ENCODE measurements at places on chromosomes 11 and 22. TPM values are rescaled to one million over a fixed set of nuclear protein-coding genes. Genes with fewer than 3 reads are reported as not detected.
A peak's percentile ranks its signal among the peaks of the same experiment; 100 is the strongest.

GRCh38 chr11:119034813-119035212 is 4.1 kb upstream of the SLC37A4 start:
- no peak for DNase-seq

DNA sequence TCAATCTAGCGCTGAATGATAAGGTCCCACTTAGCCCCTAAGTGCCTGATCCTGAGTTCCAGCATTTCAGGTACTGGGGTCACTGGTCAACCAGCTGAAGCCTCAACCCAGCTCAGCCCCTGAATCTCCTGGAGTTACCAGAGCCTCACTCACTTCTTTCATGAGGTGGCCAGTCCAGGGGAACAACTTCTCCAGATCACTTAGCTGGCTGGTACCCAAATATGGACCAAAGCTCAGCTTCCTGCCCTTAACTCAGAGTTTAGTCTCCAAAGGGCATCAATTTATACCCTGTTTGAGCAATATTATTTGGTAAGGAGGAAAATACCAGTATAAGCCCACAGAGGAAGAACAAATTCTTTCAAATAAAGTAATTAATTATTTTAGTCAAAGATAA is 105.6 kb downstream of the SLC1A2 start:
- no peak for DNase-seq

DNA sequence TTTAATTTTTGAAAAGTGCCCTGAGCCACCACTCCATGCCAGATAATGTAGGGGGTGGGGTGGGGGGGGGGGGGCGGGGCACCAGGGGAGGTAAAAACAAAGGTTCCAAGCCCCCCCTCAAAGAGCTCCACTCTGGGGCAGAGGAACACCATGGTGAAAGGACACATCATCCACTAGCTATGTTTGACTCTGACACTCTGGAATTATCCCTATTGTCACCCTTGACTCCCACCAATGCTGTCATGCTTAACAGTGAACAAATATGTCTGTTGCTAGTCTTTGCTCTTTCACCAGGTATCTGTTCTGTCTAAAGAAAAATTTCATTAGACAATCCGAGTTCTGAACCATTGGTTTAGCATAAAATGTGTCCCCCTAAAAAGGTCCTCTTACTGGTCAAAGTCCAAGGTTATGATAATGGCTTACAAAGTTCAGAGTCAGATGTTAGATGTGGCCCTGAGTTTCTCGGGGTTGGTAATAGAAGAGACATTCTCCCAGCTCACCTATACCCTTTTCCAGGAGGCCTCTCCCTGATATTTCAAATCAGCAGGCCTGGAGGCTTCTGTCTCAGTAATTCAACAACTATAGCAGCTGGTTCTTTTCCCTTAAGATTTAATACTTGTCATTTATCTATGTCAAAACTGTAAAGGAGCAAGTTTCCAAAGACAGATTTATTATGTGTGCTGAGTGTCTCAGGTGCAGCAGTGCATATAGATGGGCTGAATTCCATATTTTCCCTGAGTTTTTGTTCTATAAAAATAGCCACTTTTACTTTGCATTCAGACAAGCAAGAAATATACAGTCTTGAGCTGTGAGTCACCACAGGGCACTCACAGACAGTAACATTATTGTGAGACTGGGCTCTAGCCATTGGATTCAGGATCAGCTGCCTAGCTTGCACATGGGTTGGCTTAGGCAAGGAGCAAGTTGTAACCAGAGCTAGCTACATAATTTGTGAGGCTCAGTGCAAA is 174.1 kb downstream of the CSNK2A3 start:
- no peak for DNase-seq

DNA sequence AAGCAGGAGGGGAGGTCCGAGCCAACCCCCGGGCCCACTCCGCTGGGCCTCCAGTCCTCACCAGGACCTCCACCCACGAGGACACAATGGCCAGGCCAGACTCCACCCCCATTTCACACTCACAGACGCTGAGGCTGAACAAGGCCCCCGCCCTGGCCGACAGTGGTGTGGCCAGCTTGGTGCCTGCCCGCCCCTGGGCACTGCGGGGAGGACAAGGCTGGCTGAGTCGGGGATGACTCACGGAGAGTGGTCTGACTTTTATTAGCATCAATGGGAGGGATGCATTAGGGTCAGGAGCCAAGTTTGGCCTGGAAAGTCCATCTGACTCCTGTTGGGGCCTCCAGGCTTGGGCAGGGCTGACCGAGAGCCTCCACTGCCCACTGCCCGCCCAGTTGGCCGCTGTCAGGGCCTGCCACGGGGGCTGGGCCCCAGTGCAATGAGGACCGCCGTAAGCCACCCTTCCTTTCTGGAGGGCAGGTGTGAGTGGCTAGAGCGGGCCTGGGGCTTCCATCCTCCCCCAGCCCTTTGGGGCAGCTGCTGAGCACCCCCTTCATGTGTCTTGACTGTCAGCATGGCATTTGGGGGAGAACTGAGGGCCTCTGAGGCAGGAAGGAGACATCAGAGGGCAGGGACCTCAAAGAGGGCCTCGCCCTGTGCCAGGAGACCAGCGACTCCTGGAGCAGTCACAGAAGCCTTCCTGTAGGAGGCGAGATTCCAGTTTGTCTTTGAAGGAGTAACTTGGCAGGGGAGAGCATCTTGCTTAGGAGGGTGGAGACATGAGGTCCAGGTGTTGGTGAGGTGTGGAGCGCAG is 10.6 kb downstream of the TSPAN32 start:
- no peak for DNase-seq

GRCh38 chr11:93935826-93936225 is 85.3 kb upstream of the HEPHL1 start:
- DNase-seq = no peak

GRCh38 chr22:20965888-20966855 is 883 bp upstream of the AIFM3 start:
- no peak for DNase-seq

DNA sequence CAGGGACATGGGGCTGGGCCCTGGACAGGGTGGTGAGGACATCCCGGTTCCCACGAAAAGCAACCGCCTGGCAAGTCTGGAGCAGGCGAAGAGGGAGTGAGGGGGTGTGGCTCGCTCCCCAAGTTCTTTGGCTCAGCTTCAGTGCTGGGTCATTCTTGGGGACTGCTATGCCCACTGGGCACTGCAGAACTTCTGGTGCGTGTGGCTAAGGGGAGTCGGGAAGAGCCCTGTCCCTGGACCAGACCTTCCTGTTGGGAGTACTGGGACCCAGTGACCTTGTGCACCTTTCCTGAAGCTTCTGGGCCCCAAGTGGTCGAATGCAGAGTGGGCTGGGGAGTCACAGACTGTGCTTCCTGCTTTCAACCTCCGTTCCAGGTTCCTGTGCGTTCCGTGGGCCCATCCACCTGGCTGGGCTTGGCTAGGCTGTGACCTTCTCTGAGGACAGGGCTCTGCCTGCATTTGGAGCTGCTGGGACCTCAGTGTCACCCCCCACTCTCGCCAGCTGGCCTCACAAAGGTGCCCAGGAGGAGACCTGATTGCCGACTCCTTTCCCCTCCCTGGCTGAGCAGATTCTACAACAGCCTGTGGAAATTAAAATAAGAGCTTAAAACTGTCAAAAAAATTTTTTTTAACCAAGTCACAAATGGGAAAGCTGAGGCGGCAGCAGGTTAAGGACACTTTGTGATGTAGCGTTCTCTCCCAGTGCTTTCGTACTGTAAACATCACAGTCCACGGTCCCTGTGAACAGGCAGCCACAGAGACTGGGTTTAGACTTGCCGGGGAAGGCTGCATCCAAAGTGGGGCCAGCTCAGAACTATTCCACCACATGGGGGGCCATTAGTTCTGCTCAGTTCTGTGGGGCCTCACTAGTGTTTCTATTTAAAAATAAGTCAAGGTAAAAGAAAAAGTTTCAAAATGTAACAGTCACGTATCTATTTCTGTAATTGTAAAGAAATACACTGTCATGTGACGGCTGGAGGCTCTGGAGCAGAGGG is 63.8 kb upstream of the WNT7B start:
- DNase-seq = no peak

DNA sequence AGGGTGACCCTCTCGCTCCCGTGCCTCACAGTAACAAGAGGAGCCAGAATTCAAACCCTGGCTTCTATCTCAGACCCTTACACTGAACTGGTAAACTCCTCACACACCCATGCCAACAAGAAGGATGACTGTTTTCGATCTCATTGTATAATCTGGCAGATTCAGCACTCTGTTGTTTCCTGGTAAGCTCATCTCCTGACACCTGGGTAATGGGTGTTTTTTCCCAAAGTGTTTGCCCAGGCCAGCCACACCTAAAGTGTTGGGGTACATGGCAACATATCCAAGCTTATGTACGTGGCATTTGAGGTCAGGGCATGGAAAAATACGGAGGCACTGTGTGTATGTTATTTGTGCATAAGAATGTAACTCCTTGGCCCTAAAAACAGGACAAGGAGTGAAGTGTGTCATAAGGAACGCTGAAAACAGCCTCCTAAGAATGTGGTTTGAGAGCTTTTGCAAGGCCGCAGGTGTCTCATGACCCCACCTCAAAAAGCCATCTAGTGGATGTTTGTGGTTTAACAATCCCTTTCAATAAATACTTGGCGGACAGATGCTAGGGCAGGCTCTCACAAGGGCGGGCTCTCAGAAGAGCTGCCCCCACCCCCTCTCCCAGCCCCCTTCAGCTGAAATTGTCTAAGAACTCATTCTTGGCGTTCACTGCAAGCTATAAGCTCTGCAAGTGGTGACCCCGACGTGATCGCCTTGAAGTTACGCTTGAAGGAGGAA is at the start of gene MS4A15:
Gene MS4A15, plus strand, starts transcription at position 561 of the 726 bp plus-strand sequence. CDS start 6,867 bp downstream, outside the sequence.
- DNase-seq = no peak

GRCh38 chr22:49692499-49693225 is 135.0 kb downstream of the BRD1 start:
- no peak for DNase-seq

DNA sequence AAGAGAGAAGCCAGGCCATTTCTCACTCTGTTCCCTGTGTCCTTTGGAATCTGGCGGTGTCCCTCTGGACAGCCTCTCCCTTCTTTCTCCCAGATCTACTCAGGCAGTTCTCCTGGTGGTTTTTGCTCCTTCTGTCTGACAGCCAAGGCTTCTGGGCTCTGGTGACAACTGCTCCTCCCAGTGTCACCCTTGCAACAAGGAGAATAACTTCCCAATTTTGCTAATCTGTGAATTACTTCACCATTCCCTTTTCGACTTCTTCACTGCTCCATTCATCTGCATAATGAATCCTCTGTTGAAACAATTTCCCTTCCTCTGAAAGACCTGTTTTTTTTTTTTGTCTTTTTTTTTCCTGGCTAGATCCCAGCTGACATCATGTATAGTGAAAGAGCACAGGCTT is 56.3 kb upstream of the PDE3B start:
- DNase-seq = peak; percentile 89

- DNase-seq = no peak
Measured at GRCh38 chr22:37625737-37626136, 13.7 kb upstream of the SH3BP1 start.

DNA sequence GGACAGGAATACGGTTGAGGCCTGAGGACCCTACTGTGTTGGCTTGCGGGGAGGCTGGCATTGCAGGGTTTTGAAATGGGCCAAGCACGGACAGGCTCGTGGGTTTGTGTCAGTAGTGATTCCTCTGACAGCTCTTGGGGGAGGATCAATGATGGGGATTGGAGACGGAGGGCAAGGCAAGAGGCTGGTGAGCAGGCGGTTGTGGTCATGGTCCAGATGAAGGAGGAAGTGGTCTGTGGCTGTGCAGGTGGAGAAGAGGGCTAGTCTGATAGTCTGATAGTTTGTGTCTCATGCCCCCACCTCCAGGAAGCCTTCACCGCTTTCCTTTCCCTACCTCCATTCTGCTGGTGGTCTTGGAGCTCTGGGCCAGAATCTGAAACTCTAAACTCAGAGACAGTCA is 3.0 kb downstream of the MAFF start:
- no peak for DNase-seq

DNA sequence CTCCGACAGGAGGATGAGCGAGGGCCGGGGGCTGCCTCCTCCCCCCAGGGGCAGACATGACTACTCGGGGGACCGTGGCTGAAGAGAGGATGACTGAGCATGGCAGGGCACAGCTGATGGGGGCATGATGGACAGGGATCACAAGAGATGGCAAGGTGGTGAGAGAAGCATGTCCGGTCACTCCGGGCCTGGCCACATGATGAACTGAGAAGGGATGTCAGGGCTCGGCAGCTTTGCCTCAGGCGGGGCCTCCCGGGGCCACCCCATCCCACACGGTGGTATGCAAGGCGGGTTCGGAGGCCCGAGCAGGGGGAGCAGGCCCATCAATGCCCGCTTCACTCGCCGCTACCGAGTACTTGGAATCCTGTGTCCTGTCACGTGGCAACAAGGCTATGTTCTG is 36.6 kb upstream of the UBASH3B start:
- DNase-seq = no peak

DNA sequence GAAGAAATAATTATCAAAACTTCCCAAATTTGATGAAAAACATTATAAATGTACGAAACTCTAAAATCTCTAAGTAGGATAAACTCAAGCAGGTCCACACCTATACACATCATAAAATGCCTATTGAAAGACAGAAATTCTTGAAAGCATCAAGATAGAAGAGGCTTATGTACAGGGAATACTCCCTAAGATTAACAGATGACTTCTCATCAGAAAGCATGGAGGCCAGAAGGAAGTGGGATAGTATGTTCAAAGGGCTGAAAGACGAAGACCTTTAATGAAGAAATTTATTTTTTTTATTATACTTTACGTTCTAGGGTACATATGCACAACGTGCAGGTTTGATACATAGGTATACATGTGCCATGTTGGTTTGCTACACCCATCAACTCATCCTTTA is 45.3 kb upstream of the KCNA4 start:
- no peak for DNase-seq

DNA sequence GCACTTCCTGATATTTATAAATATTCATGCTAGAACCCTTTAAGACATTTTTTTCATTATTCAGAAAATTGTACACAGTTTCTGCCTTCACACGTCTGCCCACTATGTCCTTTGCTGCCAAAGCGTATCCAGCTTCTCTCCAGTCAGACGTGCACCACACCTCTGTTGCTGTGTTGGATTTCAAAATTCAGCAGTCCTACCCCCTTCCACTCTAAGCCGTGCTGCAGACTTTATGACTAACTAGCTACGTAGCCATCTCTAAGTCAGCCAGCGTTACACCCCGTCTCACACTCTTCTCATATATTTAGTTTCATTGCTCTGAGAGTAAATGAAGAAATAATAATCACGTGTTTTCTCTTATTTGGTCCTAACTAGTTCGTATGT is 28.2 kb upstream of the OPCML start:
- DNase-seq = no peak

DNA sequence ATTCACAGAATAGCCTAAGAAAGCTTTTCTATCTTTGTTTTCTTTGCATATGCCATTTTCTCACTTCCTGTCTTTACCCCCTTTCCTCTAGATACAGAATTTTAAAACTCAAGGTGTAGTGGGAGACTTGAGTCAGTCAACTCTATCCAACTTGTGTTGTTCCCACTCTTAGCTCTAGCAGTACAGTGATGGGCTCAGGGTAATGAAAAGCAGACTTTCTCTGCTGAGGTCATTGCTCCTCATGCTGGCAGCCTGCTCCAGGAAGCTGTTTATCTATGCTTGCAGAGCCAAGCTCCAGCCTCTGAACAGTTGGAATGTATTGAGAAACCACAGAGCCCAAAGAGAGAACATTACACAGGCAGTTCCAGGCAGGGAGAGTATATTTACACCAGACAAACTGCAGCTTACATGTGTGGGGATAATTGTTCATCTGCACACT is 68.1 kb downstream of the CSTPP1 start:
- DNase-seq = peak; percentile 93

IPO7 gene
- total RNA-seq = 142 TPM

TMEM121B gene
- total RNA-seq = 0.32 TPM
